ENCODE measurements at places on chromosomes 11 and 22.

GRCh38 chr11:62546929-62547625 lies 471 bp upstream of the AHNAK start:
- peak; percentile 74 for DNase-seq

DNA sequence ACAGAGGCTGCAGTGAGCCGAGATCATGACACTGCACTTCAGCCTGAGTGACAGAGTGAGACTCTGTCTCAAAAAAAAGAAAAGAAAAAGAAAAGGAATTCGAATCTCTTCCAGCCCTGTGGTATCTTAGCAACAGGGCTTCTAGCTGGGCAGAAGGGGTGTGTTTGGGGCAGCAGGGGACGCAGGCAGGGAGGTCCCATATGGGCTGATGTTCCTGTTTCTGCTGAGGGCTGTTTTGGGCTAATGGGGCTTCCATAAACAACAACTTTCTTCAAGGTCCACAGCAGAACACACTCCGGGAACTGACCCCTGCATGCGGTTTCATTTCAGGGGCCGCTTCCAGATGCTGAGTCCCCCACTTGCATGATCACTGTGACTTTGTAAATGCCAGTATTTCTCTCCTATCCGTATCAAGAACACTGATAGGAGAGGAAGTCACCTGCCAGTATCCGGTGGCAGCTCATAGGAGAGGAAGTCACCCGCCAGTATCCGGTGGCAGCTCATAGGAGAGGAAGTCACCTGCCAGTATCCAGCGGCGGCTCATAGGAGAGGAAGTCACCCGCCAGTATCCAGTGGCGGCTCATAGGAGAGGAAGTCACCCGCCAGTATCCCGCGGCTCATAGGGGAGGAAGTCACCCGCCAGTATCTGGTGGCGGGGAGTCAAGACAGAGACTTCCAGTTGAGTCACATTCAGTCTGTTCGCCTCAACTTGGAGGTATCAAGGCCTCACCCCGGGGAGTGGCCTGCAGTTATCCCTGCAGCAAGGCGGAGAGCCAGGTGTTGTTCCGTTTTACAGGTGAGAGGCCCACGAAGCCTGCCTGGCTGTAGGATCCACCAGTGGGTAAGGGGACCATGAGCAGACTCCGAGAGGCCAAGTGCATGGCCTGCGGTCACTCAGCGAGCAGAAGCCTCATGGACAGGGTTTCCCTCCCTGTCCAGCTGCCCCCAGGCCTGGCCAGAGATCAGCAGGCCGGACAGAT lies 8.3 kb upstream of the FGF19 start:
- no peak for DNase-seq

GRCh38 chr11:43116071-43116470 lies 195.7 kb upstream of the API5 start:
- DNase-seq, result no peak

GRCh38 chr11:32255841-32256240 lies 165.0 kb downstream of the RCN1 start:
- DNase-seq, result no peak

DNA sequence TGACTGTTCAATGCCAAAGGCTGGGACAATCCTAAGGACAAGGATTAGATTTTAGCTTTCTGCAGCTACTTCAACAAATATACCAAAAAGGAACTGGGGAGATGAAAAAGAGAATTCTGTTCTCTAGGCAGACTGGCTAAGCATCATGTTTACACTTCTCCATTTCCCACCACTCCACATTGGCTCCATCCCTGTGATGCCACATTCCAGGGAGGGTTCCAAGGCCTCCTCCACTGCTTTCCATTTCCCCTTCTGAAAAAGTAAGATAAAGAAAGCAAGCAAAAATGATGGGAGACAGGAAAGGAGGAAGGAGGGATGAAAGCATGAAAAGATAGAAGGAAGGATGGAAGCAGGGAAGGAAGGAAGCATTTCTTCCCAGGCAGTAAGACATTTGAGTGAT lies 315.8 kb downstream of the BLID start:
- no peak for DNase-seq

GRCh38 chr11:113796663-113797259 lies 17.2 kb downstream of the CLDN25 start:
- DNase-seq, result peak; percentile 68

Measured in adipocyte (in vitro differentiated cells).